ENCODE measurements at places on chromosomes 4 and X.

GRCh38 chrX:153537526-153538295 is 20.3 kb downstream of the ATP2B3 start:
- DNase-seq: no peak

DNA sequence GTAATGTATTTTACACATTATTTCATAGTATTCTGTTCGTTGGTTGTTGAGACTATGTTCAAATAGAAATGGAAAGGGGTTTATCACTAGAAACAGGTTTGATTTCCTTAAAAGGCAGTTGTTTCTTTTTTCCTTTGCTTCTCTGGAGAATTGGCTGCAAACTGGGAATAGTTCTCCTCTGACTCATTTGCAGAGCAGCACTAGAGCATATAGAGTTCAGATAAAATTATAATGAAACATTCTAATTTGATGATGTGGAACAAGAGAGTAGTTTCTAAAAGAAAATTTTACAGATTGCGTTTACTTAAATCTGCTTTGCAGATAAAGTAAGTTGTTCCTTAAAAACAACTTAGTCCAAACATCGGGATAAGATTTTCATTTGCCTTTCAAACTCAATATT is 29.7 kb downstream of the SYNPO2 start:
- no peak for DNase-seq

GRCh38 chr4:155197757-155198156 is 10.7 kb upstream of the NPY2R start:
- DNase-seq: no peak

GRCh38 chrX:15567886-15568616 is 32.7 kb downstream of the ACE2 start:
- no peak for DNase-seq

GRCh38 chr4:2044119-2044485 is 15.0 kb upstream of the NAT8L start:
- no peak for DNase-seq

- DNase-seq: no peak
These were observed 86.2 kb downstream of the PPEF1 start for GRCh38 chrX:18793601-18794089.

DNA sequence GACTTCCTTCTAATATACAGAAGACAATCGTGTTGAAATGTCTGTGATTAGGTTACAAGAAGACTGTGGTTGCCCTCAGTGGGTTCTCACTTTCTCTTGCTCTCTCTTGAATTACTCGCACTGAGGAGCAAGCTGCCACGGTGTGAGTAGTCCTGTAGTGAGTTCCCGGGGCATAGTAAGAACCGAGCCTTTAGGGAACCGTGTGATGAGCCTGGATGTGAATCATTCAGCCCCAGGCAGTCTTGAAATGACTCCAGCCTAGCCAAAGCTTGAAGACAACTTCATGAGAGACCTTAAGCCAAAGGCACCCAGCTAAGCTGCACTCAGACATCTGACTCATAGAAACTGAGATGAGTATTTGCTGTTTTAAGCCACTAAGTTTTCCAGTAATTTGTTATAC is 292.7 kb downstream of the SPOCK3 start:
- no peak for DNase-seq

- DNase-seq: no peak
These were observed 169.7 kb downstream of the PALLD start for GRCh38 chr4:168666531-168666930.

GRCh38 chr4:13533670-13534343 is 10.5 kb downstream of the NKX3-2 start:
- no peak for DNase-seq

DNA sequence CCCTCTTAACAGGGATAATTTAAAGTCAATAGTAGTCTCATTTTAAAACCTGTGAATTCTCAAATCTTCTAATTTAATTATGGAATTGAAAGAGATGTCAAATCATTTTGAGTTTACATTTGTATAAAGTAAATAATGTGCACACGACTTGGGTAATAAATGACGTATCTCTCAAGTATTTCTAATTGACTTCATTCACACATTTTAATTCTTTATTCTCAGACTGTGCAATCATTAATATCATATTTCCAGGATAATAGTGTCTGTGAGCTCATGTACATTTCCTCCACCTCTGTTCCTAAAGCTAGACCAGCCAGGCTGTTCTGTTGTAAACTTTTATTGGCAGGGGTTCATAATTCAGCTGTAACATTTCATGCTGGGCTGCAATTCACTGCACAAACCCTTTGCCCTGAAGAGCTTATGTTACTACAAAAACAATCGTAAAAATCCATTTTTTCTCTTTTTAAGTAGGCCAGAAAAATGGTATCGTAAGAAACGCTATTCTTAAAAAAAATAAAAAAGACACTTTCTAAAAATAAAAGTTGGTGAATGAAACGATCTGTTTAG is 1103.1 kb upstream of the TENM3 start:
- no peak for DNase-seq

- DNase-seq: no peak
These were observed 35.9 kb downstream of the STK26 start for GRCh38 chrX:132058975-132059374.

DNA sequence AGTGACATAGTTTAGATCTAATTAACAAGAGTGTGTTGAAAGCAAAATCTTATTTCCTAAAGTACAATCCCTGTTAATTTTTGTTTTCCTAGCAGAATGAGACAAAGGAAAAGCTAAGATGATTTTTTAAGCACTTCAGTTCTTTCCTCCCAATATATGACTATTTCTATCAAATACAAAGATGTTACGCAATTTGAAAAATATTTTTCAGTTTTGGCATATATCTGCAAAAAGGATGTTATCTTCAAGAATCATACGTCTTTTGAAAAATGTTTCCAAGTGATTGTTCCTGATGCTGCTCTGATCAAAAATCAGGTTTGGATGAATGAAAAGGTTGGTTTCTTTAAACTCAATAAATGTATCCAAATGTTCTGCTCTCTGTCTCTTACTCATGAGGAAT is 486.7 kb upstream of the CPEB2 start:
- no peak for DNase-seq

DNA sequence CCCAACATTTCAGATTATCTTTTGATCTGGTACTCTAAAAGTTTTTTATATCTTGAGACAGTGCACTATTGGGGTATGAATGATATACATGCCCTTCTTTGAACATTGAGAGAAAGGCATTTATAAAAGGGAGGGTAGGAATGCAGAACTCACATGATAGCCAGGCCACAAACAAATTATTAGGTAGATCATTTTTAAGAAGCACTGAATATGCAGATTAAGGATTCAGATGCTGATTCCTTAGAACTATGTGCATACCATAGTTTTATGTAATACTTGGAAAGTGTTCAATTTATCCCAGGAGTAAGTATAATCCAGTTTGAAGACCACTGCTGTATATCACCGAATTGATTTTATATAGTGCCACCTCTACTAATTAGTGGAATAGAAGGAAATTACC is 18.6 kb downstream of the CEP135 start:
- DNase-seq: no peak

- no peak for DNase-seq
These were observed 10.2 kb downstream of the BEND2 start for GRCh38 chrX:18210470-18210869.

- DNase-seq: no peak
These were observed 157.4 kb upstream of the PDE5A start for GRCh38 chr4:119785963-119786362.

DNA sequence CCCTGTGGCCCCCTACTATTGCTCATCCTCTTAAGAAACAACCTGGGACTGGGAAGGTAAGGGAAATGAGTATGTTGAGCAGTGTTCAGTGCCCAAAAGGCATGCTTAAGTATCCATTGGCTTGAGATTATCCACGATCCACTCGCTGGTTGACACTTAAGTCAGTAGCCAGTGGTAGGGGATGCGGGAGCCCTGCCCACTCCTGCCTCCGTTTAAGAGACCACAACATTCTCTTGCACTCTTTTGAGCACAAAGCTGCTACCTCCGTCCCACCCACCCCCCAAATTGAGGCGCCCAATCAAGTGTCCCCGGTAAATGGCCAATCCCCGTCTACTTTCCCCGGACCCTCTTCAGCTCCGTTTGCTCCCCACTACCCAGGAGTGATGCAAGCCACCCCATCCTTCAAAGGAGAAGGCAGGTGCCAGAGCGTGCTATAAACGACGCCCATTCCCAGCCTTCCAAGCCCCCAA is 25.0 kb downstream of the UTP14A start:
- DNase-seq: no peak

DNA sequence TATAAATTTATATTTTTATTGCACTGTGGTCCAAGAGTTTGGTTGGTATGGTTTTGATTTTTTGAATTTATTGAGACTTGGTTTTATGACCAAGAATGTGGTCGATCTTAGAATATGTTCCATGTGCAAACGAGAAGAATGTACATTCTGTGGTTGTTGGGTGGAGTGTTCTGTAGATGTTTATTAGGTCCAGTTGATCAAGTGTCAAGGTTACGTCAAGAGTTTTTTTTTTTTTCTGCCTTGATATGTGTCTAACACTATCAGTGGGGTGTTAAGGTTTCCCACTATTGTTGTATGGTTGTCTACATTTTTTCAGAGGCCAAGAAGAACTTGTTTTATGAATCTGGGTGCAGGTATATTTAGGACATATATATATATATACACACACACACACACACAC is 10.8 kb downstream of the ETDB start:
- DNase-seq: no peak

DNA sequence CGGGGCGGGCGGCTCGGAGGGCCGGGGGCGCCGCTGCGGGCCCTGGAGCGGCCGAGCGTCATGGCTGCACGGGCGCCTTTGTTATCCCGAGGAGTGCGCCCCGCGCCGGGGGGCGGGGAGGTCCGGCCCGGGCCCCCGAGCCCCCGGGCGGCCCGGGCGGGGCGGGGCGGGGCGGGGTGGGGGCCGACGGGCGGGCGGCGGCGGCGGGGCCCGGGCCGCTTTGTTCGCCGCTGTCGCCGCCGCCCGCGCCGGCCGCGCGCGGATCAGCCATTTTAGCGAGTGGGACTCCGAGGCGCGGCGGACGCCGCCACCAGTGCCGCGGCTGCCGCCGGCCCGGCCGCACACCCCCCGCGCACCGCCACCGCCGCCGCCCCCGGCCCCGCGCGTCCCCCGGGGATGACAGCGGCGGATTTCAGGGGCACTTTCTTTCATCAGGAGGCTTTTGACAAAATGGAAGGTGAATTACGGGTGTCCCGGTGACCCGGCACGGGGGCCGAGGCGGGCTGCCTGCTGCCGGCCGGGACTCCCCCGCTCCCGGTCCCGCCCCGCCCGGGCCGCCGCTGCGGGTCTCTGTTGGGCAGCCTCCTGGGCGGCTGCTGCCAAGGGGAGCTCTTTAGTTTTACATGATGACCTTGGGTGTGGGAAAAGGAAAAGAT is 1.2 kb downstream of the HMGB3 start:
- no peak for DNase-seq

- no peak for DNase-seq
These were observed 6.4 kb downstream of the SLBP start for GRCh38 chr4:1705732-1706131.

- DNase-seq: no peak
These were observed 12.2 kb upstream of the ODAM start for GRCh38 chr4:70183168-70183939.

DNA sequence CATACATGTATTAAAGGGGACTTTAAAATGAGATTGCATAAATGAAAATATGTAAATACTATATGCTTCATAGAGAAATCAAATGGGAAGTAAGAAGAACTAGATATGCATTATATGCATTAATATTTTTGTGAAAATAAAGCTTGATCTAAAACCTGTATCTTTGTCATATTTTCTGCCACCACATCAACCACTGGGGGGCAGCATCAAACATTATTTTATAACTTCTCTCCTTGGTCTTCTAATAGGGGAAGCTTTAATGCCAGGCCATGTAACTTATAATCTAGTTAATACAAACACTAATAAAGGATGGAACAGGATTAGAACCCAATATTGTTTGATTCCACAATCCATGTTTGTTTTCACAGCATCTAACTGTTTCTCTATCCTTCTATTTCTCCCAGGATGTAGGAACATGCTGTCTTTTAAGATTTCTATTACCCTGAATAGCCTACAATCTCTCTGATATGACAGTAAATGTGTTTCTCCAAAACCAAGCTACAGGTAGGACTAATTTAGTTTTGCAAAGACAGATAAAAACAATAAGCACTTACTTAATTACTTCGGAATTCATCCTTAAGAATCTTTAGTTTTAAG is 10.0 kb downstream of the QRFPR start:
- no peak for DNase-seq

DNA sequence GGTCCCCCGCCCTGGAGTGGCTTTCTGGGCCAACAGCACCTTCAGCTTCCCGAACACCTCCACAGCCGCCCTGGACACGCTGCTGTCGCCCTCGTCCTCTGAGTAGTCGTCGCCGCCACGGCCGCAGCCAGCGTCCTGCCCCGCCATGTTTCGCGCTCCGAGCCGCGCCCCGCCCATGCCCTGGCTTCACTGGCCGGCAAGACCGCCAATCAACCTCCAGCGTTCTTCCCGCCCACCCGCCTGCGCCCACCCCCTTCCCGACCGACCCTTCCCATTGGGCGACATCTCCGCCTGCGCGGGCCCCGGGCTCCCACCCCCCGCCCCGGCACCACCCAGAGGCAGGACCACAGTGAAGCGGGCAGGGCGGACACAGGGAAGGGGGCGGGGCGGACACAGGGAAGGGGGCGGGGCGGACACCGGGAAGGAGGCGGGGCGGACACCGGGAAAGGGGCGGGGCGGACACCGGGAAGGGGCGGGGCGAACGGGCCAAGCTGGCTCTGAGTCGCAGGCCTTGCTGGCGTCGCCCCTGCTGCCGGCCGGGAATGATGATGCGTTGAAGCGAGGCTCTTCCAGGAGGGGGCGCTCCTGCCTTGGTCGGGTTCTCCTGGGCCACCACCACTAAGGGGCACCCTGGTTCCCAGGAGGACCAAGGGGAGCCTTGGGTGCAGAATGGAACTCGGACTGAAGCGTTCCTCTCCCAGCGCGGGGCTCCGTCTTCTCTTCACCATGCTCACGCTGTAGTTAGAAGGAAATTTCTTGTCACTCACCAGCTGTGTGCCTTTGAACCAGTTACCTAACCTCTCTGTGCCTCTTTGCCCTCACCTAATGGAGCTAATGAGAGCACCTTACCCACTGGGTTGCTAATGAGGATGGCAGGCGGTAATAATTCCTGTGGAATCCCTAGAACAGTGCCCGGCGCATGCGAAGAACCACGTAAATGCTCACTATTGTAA is at the start of gene HAUS7:
Gene HAUS7 (minus strand): TSS at position 166 of the 953 bp plus-strand sequence. CDS start 19 bp downstream, at position 147.
- DNase-seq: peak; percentile 69

DNA sequence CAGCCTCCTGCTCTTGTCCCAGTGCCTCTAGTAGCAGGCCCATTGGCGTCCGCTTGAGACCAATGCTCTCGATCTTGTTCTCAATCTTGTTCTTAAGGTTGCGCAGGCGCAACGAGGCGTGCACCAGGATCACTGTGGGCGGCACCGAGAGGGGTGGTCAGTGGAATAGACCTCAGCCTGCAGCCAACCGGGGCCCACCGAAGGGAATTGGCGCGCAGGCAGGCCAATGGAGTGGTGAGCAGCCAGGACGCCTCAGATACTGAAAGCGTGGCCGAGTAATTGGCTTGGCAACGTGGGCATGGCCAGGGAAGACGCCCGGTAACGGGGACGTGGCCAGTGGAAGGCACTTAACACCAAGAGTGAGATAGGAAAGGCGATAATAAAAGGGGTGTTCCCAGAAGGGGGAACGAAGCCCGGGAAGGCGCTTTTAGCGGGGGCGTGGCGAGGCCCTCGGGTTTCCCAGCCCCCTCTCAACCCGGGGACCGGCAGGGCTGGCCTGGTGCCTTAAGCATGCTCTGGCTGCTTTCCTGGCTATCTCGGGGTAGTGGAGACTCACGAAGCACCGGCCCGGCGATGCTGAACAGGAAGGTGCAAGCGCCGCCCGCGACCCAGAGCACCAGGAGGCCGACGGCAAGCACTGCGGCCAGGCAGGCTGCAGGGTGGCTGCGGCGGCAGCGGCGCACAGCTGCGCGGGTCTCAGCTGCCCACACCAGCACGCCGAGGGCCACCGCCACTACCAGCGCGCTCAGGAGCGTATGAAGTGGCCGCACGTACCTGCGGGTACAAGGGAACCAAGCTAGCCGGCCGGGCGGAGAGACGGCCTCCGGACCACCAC is 1.7 kb downstream of the PRAF2 start:
- no peak for DNase-seq

All from activated CD8-positive, alpha-beta memory T cell treated with anti-CD3 and anti-CD28 coated beads for 4 hours (primary cell).